ENCODE measurements at places on chromosomes 1 and 21.

GRCh38 chr1:199780948-199781670 lies 246.4 kb upstream of the NR5A2 start:
- DNase-seq, result no peak

DNA sequence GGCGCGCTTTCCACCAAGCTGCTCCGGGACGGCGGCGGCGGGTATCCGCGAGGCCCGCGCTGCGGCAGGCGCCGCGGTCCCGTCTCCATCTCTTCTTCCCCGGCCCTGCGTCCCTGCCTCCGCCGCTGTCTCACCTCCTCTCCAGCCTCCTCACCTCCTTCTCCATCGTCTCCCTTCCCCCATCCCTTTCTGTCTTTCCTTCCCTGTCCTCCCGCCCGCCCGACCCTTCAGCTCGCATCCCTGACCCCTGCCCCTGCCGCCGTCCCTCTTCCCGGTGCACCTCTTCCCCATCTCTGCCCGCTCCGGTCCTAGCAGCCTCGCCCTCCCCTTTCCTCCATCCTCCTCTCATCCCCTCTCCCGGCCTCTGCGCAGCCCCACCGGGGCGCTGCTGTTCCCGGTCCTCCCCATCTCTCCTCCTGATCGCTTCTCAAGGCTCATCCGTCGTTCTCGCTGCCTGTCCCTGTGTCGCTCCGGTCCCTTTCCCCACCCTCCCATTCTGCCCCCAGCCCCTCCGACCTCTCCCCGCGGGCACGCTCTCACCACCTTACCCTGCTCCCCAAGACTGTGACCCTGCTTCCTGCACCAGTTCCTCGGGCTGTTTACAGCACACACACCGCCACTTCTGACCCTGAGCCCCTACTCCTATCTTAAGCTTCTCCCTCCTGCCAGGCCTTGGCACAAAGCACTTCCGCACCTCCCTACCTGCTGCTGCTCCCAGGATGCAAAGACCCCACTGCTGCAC lies 760 bp upstream of the NPHP4 start:
- peak; percentile 41 for DNase-seq

DNA sequence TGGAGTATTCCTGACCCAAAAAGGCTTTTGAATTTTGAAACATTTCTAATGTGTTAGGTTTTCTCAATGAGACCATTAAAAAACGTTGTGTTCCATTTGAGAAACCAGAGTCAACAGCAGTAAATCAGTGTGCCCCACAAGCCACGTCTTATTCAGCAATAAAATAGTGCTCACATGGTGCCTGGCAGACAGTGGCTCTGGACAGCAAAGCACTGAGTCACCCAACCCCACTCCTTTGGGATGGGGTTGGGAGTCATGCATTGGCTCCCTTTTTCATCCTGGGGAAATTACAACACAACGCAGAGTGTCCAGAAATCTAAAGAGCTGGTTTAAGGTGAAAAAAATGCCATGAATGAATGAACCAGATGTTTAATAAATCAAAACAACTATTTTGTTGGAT lies 46.5 kb downstream of the KCNJ15 start:
- DNase-seq, result no peak

DNA sequence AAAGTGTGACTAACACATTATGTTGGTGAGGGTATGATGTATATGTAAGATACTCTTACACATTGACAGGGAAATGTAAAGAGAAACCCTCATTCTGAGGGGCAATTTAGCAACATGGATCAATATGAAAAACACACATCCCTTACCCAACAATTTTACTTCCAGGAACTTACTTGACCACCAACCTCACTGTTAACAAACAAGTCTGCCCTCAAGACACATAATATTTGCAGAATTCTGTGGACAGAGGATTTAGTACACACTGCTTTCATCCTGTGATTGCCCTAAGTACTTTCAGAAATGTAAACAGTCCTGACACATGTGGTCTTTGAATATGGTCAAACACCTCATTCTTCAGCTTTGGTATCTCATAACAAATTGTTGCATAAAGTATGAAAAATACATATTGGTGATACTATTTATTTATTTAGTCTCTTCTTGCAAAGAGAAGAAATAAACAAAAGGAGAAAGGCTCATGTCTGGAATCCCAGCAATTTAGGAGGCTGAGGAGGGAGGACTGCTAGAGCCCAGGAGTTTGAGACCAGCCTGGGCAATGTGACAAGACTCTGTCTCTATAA lies 6.9 kb downstream of the USP48 start:
- no peak for DNase-seq

DNA sequence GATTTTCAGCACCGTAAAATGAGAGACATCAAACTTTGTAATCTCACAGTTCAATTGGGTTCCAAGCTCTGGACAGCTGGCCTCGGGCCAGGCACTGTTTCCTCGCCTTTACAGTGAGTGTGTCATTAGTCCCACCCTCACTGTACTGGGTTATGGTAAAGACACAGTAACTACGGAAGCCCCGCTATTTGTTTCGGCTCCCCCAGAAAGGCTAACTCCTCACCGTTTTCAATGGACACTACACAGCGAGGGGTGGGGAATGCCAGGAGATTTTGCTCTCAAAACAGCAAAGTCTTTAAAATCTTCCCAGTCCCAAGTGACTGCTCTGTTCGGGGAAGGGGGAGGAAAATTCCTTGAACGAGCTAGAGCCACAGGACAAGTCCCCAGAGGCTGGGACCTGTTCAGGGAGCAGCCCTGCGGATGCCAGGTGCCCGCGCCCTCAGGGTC lies 757 bp upstream of the SPSB1 start:
- no peak for DNase-seq

DNA sequence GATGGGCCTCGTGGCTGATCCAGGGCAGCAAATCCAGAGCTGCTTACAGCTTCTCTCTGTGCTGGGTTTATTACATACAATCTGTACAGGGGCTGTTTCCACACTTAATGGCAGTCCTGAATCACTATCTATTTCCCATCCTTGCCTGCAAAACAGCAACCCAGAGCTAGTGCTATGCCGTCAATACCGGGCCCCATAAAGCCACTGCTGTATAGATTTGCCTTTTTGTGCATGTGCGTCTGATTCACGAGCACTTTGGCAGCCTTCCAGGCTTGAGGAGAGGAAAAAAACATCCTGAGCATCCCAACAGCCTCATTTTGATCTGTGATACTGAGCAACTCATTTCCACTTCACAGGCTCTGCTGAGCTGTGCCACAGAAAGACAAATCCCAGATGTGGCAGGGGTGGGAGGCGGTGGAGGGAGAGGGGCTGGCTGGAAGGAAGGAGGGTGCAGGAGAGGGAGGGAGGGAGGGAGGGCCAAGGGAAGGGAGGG lies 65.2 kb upstream of the TARBP1 start:
- DNase-seq, result peak; percentile 68

DNA sequence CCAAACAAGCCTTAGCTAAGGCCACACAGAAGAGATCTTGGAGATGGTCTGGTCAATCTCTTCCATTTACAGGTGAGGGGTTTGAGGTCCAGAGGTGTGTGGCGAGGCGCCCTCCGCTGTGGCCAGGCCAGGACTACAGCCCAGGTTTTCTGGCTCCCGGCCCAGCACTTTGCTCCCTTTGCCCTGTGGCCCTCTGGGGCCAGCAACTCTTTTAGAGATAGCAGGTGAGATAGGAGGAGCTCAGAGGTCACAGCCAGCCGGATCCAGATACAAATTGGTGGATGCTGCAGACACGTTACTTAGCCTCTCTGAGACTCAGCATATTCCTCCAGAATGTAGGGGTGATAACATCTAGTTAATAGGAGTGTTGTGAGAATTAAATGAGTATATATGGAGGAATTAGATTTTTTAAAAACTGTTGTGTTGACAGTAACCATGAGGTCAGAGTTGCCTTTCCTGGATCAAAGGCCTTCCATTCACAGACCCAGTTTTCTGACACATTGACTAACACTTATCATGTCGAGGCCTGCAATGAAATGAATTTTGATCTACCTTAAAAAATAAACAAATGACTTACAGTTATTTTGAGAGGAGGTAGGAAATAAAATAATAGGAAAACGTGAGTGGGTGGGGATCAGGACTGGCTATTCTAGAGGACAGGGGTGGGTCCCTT lies 16.6 kb downstream of the TEX35 start:
- DNase-seq, result no peak

- DNase-seq, result no peak
These were observed 6.4 kb downstream of the IFNAR2 start for GRCh38 chr21:33236013-33236686.

- DNase-seq, result no peak
These were observed 210.6 kb upstream of the ADGRL2 start for GRCh38 chr1:81590171-81590570.

DNA sequence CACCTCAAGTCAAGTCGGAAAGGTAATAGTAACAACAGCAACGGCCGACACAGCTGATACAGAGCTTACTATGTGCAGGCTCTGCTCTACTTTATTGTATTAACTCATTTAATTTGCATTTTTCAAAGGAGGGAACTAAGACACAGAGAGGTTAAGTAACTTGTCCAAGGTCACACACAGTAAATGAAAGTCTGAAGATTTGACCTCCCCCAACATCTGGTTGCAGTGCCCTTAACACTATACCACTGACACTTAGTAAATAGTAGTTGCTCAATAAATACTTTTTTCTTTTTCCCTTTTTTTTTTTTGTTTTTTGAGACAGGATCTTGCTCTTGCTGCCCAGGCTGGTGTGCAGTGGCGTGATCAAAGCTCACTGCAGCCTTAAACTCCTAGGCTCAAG lies 39.2 kb downstream of the RAP1GAP start:
- no peak for DNase-seq

DNA sequence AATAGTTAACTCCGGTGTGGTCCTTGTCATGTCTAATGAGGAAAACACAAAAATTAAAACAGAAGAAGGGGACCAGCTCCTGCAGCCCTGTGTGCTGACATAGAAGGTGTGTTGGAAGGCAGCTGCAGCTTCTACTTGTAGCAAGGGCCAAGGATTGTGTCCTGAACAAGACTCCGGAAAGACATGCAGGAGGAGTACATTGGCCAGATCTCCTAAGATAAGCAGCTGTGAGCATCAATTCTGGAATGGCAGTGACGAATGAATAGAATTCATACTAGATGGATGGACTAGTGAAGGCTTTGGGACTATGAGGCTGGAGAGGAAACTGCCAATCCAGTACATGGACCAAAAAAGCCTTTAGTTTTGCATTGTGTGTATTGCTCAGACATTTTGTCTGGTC lies 19.3 kb downstream of the RPS6KA1 start:
- DNase-seq, result no peak

GRCh38 chr1:99650773-99651437 lies 5.0 kb downstream of the PALMD start:
- DNase-seq, result no peak

GRCh38 chr1:159077120-159077961 lies 775 bp upstream of the AIM2 start:
- DNase-seq, result peak; percentile 97

DNA sequence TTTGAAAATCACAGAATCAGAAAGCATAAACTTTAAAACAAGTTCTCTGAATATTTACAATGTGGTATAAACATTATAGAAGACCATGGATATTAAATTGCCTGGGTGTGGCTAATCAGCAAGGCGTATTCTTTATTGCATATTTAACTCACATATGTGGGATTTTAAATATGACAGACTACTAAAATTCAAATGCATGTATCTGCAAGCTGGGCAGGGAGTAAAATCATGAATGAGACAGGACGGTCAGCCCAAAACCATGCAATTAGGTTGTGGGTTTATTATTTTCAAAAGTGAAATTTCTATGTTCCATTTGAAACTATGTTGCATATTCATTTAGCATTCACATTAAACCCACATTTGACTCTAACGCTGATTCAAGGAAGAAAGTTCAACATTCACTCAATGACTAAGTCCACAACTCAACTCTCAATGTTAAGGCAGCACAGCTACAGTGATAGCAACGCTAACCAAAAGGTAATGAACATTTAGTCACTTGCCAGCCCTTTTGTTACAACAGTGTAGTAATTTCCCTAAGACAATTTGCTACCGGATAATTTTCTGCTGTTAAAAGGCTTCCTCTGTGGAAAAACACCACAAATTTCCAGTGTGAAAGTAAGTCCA lies 6.3 kb upstream of the SYNJ1 start:
- DNase-seq, result no peak

DNA sequence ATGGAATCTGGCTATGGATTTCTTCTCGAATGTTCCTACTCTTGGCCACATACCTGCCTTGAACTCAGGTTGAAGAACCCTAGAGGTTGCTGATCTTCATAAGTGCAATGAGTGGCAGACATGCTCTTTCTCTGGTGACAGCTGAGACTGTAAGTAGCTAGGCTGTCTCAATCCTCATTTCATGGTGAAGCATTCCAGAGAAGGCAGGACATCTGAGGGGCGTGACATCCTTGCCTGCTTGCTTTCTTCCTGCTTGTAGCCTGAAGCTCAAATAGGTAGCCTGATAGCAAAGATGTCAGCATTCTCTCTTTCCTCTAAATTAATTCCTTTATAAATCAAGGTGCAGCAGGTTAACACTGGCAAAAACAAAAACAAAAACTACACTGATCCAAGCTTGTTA lies 114.6 kb upstream of the MAGI3 start:
- no peak for DNase-seq

- DNase-seq, result peak; percentile 78
These were observed 33.4 kb upstream of the TENT5B start for GRCh38 chr1:27045973-27046558.

DNA sequence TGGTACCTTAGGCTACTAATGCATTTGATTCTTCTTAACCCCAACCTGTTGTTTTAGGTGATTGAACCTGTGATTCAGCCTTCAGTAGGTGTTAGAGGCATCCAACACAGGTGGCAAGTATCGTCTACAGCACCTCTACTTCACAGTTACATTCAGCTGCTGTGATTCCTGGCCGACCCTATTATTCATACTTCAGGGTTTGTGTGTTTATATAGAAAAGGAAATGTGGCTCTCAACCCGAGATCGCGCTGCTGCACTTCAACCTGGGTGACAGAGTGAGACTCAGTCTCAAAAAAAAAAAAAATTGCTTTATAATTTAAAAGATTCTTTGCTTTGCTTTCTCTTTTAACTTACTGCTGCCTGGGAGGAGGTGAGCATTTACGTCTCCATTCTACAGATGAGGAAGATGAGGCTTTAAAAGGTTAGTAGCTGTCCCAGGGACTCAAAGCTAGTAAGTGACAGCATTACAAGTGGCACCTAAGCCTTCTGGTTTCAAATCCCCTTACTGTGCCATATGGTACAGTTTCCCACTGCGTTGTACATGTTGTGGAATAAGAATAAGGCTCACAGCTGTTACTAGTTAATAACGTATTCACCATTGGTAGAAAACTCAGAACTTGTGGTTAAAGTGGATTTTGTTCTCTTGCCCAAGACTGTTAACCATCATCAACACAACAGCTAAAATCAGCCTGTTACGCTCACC lies 9.9 kb upstream of the GPR25 start:
- DNase-seq, result no peak

DNA sequence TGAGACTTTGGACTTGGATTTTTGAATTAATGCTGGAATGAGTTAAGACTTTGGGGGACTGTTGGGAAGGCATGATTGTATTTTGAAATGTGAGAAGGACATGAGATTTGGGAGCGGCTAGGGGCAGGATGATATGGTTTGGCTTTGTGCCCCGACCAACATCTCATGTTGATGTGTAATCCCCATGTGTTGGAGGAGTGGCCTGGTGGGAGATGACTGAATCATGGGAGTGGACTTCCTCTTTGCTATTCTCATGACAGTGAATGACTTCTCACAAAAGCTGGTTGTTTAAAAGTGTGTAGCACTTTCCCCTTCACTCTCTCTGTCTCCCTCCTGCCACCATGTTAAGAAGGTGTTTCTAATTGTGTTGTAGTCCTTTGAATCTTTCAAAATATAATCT lies 9.3 kb upstream of the PHGDH start:
- DNase-seq, result no peak
